ENCODE measurements at places on chromosomes 7 and 10.

DNA sequence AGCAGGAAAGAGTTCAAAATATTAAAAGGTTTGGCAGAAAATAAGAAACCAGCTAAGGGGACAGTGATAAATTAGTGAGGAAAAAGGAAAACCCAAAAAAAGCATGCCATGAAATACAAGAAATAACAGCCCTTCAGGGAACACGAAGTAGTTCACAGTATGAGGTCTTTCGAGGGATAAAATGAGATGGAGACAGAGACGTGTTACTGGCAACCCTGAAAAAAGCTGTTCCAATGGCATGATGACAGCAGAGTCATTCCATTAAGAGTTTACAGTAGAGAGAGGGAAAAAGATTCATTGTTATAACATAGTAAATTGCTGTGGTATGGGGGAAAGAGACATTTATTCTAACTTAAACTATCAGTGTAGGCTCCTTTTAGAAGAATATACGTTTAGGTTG is 391.2 kb downstream of the ANKRD7 start:
- no peak for DNase-seq

- DNase-seq, result no peak
These were observed 172.5 kb downstream of the KIAA1217 start for GRCh38 chr10:24381235-24382010.

DNA sequence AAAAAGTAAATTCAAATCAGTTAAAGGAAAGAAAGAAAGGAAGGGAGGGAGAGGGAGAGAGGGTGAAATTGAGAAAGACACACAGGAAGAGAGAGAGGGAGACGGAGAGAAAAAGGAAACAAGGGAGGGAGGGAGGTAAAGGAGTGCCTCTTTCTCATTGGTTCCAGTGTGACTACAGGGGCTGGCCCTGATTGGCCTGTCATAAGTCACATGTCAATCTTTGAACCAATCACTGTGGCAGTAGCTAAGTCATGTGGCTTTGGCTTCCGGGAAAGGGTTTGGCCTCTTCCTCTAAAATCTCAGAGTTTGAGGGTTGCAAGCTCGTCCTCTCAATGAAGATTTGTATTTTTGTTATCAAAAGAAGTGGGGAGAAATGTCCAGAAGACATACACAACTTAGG is 150.2 kb downstream of the RAB11FIP2 start:
- DNase-seq, result no peak

GRCh38 chr7:42883950-42884349 is 27.9 kb downstream of the C7orf25 start:
- DNase-seq, result peak; percentile 5

GRCh38 chr10:91711885-91712680 is 79.2 kb upstream of the PPP1R3C start:
- no peak for DNase-seq

- no peak for DNase-seq
These were observed 88.8 kb downstream of the GSAP start for GRCh38 chr7:77327067-77327931.

DNA sequence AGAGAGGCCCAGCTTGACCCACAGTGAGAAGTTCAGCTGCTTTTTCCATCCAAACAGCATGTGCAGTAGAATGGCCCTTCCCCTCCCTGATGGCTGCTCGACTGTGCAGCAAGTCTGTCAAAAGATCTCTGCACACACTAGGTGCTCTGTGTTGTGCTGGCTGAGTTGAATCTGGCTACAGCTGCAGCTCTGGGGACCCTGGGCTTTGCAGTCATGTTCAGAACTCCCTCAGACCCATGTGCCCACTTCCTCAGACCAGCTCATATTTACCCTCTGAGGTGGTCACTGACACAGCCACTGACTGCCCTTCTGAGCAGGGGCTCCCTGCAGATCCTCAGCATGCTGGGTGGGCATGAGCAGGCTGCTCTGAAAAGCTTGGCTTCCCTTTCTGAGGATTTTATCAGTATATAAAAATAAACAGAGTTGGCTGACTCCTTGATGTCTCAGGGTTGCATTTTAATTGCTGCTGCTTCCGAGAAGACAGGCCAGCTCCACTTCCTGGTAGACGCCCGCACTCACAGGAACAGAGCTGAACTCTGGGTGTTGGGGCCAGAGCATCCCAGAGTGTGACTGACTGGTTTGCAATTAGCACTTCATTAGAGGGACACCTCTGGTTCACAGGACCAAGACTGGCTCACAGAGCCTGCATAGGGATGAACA is 507.9 kb downstream of the RPS24 start:
- no peak for DNase-seq

GRCh38 chr7:2934211-2934731 is 90.2 kb upstream of the GNA12 start:
- peak; percentile 63 for DNase-seq

- DNase-seq, result no peak
These were observed 77.6 kb upstream of the LEP start for GRCh38 chr7:128163473-128163872.

DNA sequence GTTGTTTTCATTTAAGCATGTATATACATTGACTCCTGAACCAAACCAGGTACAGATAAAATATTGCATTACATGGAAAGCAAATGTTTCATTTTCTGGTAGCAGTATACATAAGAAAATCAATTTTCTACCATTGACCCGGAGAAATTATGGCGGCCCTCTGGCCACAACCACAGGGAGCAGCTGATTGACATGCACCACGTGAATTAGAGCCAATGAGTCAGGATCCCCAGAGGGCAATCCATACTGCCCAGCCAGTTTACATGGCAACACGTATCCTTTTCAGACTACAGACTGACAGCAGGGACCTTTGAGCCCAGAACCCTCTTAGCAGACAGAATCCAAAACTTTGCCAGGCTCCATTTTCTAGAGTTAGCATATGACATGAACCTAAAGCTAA is 272.2 kb upstream of the NEBL start:
- no peak for DNase-seq

DNA sequence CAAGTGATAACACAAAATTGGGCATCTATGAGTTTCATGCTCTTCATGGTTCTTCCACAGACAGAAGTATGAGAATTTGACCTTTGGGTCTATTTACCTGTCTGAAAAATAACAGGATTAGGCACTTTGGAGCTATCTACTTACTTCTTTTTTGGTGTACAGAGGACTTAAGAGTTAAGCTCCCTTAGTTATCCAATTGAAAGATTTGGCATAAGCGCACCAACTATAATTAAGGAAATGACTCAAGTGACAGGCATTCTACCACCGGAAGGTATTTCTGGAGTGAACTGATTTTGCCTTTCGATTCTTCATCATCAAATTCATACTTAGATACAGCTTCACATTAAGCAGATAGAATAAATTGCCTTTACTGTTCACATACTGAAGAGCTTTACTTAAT is 43.9 kb downstream of the IFIT5 start:
- peak; percentile 81 for DNase-seq

DNA sequence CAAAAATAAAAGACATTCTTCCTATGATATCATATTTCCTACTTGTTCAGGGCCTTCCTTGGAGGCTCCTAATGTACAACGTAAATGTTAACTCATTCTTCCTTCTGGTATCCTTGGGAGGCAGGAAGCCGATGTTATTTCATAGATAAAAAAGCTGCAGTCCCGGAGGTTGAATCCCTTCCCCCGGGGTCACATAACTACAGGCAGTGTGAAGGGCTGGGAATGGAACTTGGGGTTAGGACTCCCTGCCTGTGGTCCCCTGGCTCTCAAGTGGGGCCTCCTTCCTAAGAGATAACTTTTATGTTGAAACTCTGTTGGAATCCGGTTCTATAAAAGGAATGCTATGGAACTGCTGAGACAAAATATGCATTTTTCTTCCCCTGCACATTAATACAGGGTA is 14.9 kb upstream of the CCDC3 start:
- DNase-seq, result no peak

GRCh38 chr7:157276731-157277562 is 59.9 kb upstream of the DNAJB6 start:
- no peak for DNase-seq

- no peak for DNase-seq
These were observed 27.3 kb upstream of the FAM20C start for GRCh38 chr7:164882-165660.

- DNase-seq, result no peak
These were observed 72.5 kb upstream of the UCN3 start for GRCh38 chr10:5292196-5292735.

GRCh38 chr10:94858005-94858404 is 80.5 kb upstream of the CYP2C9 start:
- no peak for DNase-seq

GRCh38 chr10:60892571-60892970 is 51.4 kb downstream of the RHOBTB1 start:
- no peak for DNase-seq

- DNase-seq, result no peak
These were observed 1.3 kb downstream of the REPIN1 start for GRCh38 chr7:150369748-150370501.

GRCh38 chr7:130695840-130696239 is 9.5 kb upstream of the TSGA13 start:
- DNase-seq, result no peak

- no peak for DNase-seq
These were observed 29.7 kb downstream of the KLRG2 start for GRCh38 chr7:139453673-139454321.

- DNase-seq, result no peak
These were observed 51.5 kb downstream of the LRRC4 start for GRCh38 chr7:127979728-127980126.

DNA sequence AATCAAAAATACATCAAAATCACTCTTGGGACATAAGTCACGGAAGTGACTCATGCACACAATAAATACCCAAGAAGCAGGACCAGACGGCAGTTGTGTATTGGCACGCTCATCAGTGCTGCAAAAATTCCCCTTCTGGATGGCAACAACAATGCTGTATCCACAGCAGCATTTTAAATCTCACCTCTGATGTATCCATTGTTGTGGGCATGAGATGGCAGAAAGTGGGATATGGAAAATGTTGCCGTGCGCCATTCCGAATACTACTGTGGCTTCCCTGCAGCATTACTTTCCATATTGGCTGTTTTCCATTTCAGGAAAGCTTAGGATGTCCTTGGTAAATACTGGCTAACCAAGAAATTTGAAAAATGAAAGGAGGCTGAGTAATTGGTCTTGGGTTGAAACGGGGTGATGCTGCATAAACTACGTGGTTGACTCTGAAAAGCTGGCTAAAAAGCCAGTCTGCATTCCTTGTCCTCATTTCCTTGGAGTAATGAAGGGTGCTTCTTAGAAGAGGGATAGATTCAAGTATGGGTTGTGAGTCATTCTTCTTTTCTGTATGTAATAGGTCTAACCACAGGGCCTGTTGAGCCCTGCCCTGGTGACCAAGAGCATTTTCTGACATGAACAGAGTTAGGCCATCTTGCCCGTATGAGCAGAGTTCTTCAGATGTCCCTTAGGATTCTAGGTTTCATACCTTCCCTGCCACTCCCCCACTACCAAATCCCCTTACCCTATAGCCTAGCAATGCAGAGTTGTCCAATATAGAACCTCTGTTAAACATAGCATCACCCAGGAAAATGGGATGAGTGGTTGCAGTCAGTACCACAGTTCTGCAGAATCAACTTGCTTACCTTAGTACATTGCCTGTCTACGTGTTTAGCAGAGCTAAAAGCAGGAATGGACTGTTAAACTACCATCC is 36.3 kb upstream of the TOMM7 start:
- DNase-seq, result peak; percentile 97

GRCh38 chr10:95241533-95241932 is 47.5 kb downstream of the ACSM6 start:
- DNase-seq, result no peak

GRCh38 chr7:116167177-116167576 is 43.2 kb upstream of the TES start:
- DNase-seq, result no peak

DNA sequence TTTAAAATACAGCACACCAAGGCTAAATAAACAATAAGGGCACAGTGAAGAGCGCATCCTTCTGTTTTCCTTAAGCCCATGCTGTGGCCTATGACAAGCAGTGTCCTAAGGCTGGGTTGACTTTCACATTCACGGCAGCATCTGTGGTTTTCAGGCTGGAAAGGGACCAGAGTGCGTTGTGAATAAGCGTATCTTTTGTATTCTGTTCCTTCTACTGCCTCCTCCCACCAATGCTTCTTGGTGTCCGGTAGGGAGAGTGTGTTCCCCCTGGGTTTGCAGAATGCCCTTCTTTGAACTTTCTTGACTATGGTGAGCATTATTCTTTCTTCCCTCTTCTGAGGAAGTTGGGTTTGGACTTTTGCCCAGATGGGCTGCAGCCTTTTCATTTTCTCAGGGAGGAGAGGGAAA is 73.6 kb downstream of the ABCA13 start:
- DNase-seq, result no peak

DNA sequence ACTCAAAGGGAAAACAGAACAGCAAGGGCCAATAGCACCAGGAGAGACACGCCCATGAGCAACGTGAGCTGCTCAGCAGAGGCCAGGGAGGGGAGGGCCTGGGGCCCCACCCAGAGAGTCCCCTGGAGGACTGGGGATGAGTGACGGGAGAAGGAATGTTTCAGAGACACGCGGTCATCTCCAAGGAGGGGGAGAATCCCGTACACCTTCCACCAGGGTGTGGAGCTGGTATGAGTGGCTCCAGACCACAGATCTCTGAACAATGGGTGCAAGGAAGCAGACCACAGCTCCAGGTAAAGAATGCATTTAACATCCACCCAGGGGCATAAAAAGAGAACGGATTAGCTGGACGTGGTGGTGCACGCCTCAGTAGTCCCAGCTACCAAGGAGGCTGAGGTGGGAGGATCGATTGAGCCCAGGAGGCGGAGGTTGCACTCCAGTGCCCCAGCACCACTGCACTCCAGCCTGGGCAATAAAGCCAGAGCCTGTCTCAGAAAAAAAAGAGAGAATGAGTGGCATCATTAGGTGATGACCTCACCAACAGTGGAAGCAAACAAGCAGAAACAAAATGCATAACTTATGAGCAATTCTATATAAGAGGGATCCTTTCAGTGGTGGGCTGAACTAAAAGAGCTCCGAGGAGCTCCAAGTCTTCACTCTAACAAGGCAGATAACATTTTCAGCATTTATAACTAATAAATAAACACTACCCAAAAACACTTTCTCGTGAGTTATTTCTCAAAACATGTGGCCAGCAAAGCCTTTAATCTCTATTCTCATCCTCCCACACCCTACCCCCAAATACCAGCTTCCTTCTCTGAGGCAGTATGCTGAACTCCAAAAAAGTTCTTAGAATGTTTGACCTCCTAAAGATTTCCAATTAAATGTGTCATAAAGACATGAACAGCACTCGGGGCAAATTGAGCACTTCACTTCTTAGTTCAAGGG is 12.5 kb downstream of the PSAP start:
- DNase-seq, result no peak

GRCh38 chr10:29703271-29703670 is 68.5 kb upstream of the SVIL start:
- no peak for DNase-seq

GRCh38 chr10:95356190-95356955 is 65.6 kb upstream of the PDLIM1 start:
- no peak for DNase-seq

- DNase-seq, result no peak
These were observed 795.5 kb downstream of the TNS3 start for GRCh38 chr7:46786221-46786954.

- no peak for DNase-seq
These were observed 97.0 kb upstream of the DDC start for GRCh38 chr7:50662041-50662694.

GRCh38 chr10:126621846-126622245 is 48.6 kb downstream of the C10orf90 start:
- no peak for DNase-seq

GRCh38 chr10:88927416-88927690 is 25.2 kb downstream of the ACTA2 start:
- no peak for DNase-seq

GRCh38 chr7:3117081-3117480 is 73.4 kb upstream of the CARD11 start:
- no peak for DNase-seq

GRCh38 chr10:13440185-13441061 is 88.4 kb downstream of the BEND7 start:
- DNase-seq, result no peak

Measured in retinal pigment epithelial cell (primary cell).